Sigmoid colon (tissue), 7 donors: ENCODE measurements at places on chromosomes 11 and 22. TPM values are rescaled to one million over a fixed set of nuclear protein-coding genes. Genes with fewer than 3 reads are reported as not detected.

GRCh38 chr22:43515411-43515810 lies 103.6 kb downstream of the MPPED1 start:
- no peak overlapping the region for H3K4me3 ChIP-seq

GRCh38 chr11:57667736-57668433 lies at the start of gene ZDHHC5:
ZDHHC5 (plus strand) TSS chr11:57668114; CDS start chr11:57673091, 4,977 bp downstream.
- peak; percentile 100 for DNase-seq
- no peaks in the 10 kb centered on the region for H3K36me3 ChIP-seq
- peak within 1 kb of the TSS; percentile 98 for H3K27ac ChIP-seq
- peaks cover 28% of the 10 kb centered on the region for H3K4me1 ChIP-seq
- H3K4me3 ChIP-seq, result peak within 1 kb of the TSS; percentile 72
- no peaks in the 10 kb centered on the region for H3K27me3 ChIP-seq

DNA sequence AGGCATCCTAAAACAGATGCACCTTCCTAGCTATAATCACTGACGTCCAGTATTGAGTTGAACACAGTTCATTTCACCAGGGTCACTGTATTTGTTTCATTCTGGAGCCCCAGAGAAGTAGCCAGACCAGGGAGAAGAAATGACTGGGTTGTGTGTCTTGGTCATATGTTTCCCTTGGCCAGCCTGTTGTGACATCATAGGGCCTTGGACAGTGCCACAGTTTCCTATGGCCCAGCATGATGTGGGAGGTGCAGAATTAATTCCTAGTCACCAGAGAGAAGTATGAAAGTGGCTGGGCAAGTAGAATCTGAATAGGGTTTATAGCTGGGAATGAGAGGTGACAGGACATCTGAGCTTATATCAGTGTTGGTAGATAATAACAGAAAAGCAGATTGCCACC lies 84.0 kb upstream of the ZBED5 start:
- H3K36me3 ChIP-seq, result no peaks in the 10 kb centered on the region
- no peaks in the 10 kb centered on the region for H3K27me3 ChIP-seq
- H3K4me3 ChIP-seq, result no peak overlapping the region
- H3K27ac ChIP-seq, result no peak overlapping the region
- no peak for DNase-seq

RTN4RL2 gene
- total RNA-seq, result not detected

MPZL3 gene
- total RNA-seq, result 0.36 TPM

- H3K36me3 ChIP-seq, result no peaks in the 10 kb centered on the region
- DNase-seq, result no peak
- no peaks in the 10 kb centered on the region for H3K27me3 ChIP-seq
- H3K27ac ChIP-seq, result no peak overlapping the region
Measured at GRCh38 chr11:13503393-13503792, 7.6 kb upstream of the PTH start.

GAL3ST1 gene
- total RNA-seq, result 0.82 TPM
